Cardiac ventricle fibroblast (primary cell): ENCODE measurements at places on chromosomes 7 and 10. TPM values are rescaled to one million over a fixed set of nuclear protein-coding genes. Genes with fewer than 3 reads are reported as not detected.

The RBP4 gene
- 5.8 and 6.4 TPM in 2 replicates for total RNA-seq

The C10orf62 gene
- not detected in 2 replicates for total RNA-seq

The NPVF gene
- not detected in 2 replicates for total RNA-seq

The COL17A1 gene
- total RNA-seq: 0.15 and 0.19 TPM in 2 replicates

The FOXP2 gene
- 2.7 and 2.8 TPM in 2 replicates for total RNA-seq

The INPP5A gene
- total RNA-seq: 18.6 and 26.0 TPM in 2 replicates

The C10orf143 gene
- total RNA-seq: 1.1 and 3.2 TPM in 2 replicates

The MYPN gene
- 0.05 and 0.12 TPM in 2 replicates for total RNA-seq

The BMPER gene
- 67.4 and 86.9 TPM in 2 replicates for total RNA-seq
